ENCODE measurements at places on chromosomes 4 and X.

DNA sequence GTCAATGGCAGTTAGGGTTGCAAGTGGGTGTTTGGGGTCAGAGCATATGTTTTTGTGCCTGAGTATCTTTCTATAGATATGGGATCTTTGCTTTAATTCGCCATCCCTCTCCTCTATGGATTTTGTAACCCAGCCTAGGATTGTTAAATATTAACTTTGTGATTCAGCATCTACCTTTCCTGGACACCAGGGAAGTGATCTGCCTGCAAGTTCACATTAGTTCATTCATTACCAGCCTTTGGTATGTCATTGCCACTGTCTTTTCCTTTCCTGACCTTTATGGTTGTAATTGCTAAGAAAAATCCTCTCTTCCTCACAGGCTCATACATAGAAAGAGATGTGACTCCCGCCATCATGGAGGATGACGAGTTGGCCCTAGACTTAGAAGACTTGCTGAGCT, 73.8 kb downstream of the KIT start:
- no peak for DNase-seq

GRCh38 chrX:40265936-40266335, 168.2 kb upstream of the BCOR start:
- no peak for DNase-seq

- DNase-seq = no peak
These were observed 448.4 kb downstream of the RAPGEF2 start for GRCh38 chr4:159551281-159551680.

DNA sequence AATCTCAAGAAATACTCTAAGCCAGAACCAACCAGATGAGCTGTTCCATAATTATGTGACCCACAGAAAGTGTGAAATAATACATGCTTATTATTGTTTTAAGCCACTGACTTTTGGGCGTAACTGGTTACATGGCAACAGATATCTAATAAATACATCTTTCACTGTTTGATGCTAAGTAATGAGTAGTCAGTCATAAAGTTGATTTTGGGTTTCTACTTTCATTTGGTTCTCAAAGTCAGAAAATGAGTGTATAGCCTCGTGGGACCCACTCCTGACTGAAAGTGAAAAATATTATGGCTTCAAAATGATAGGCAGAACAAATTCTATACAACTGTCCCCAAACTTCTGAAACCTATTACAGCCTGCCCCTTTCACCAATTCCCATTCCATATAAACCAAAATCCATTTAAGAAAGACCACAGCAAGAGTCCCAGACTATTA, 88.0 kb upstream of the CBR4 start:
- DNase-seq = no peak

GRCh38 chrX:16695079-16695676, 17.3 kb downstream of the CTPS2 start:
- DNase-seq = peak; percentile 59

DNA sequence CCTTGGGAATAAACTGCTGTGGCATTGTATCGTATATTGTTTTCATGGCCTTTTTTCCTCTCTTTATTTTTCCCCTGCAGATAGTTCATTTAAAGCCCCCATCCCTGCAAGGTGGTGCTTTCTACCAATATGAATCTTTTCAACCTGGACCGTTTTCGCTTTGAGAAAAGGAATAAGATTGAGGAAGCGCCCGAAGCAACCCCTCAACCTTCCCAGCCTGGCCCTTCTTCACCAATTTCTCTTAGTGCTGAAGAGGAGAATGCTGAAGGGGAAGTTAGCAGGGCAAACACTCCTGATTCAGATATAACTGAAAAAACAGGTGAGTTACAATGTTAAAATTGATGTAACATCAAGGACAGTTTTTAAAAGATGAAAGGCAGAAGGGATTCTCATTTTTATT, 601 bp downstream of the SMARCAD1 start:
- DNase-seq = no peak

GRCh38 chr4:138918169-138918869, 97.3 kb upstream of the NOCT start:
- DNase-seq = no peak

GRCh38 chr4:163367651-163368050, 24.0 kb downstream of the NPY5R start:
- peak; percentile 12 for DNase-seq

GRCh38 chr4:153018684-153019083, 82.6 kb downstream of the FHDC1 start:
- no peak for DNase-seq

DNA sequence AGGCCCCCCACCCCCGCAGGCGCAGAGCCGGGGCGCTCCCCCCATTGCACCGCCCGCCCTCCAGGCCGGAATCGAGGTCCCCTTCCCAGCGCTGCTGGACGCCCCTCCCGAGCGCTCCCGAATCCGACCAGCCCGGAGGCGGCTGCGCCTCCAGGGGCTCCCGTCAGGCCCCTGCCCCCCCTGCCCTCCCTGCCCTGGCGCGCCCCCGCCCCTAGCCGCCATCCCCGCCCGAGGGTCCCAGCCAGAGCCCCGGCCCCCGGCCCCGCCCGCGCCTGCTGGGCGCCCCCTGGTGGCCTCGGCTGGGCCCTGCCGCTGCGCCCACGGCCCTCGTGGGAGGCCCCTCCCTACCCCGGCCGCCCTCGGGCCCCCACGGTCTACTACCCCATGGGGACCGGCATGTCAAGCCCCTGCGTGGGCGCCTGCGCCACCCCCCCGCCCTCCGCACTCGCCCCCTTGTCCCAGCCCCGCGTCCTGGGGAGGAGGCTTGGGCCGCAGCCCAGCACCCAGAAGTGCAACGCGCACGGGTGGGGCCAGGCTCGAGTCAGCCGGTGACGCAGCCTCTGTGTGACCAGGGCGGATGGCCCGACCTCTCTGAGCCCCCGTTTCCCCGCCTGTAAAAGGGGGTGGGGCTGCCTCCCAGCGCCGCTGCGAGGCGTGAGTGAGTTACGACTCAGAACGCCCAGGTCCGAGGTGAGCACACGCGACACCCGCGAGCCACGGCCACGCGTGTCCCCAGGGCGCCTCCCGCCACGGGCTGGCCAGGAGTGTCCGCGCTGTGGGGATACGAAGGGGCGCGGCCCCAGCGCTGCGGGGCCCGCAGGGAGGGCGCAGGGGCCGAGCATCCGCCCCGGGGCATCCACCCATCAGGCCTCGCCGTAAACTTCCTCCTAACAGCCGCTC, 104.9 kb downstream of the FAM53A start:
- peak; percentile 90 for DNase-seq

DNA sequence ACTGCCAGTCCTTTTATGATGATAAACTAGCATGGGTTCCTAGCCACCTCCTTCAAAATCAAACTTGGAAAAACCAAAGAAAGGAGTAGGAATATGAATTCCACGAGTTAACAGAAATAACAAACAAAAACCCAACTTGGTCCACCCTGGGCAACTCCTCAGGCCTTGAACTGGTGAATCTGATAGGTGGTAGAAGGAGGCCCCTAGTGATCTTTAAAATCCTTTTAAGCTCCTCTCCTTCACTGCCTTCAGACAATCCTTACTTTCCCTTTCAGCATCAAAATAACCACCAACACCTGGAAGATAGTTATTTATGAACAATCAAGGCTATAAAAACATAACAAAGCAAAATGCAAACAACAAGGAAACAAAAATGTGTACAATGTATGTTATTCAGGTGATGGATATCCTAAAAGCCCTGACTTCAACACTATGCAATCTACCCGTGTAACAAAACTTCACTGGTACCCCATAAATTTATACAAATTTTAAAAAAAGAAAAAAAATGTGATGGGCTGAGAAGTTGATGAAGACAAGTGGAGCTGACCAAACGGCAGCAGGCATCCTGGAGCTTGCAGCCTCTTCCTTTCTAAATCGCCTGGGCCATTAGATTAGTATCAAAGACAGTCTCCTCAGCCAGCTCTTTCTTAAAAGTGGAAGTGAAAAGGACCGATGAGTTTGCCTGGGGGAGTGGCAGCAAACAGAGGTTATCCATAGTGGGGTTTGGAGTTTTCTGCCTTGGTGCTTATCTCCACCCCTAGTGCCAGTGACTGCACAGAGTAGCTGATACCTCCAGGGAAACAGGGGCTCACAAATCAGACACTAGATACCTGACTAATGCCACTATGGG, 179.6 kb downstream of the TMA16 start:
- DNase-seq = no peak

DNA sequence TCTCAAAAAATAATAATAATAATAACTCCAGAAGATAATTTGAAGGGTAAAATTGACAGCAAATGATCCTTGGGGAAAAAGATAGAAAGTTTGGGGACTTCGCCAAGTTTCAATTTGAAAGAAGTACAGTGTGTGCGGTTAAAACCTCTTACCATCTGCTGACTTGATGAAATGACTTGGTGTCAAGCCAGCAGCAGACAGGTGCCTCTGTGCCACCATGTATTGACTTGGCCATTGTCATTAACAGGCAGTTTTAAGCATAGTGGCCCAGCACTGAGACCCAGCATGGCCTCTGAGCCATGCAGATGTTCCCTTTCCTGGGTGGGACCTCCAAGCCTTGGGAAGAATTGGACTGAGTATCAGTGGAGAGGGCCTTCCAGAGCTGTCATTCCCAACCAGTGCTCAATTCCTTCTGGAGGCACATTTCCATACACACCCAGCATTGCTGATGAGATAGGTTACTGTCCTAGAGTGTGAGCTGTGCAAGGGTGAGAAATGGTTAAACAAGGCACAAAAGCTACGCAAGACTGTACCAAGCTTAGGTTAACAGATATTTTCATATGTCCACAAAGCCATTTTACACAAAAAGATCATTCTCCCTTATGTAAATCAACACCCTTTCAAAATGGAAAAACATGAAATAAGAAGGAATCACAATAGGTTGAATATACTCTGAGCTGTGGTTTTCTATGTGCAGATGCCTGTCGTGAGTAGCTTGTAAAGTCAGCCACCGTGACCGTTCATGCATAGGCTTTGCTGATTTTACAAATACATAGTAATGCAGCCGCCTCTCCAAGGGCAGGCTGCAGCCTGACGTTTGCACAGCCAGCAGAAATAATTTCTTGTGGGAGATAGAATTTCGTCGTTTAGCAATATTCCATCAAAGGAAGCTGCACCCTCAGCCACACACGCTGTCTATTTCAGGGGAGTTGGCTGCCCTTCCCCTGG, 59.4 kb upstream of the FBXW7 start:
- DNase-seq = no peak

DNA sequence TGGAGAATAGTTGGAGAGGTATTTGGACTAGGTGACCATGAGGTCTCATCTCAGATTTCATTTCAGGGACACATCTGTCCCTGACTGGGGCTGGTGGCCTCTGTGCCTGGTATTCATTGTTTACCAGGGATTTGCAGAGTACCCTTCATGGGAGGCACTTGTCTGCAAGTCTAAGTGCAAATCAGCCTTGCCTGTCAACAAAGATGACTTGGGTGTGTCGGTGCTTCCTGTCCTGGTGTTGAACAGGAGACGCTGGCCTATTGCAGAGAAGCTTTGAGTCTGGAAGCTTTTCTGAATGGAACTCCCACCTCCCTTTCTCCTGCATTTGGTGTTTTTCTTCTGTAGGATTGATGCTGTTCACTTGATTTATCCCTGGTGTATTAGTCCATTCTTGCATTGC, 104.1 kb downstream of the TNIP2 start:
- no peak for DNase-seq

GRCh38 chr4:153747406-153747955, 12.3 kb downstream of the RNF175 start:
- DNase-seq = no peak

- DNase-seq = no peak
These were observed 50.3 kb downstream of the NELFA start for GRCh38 chr4:1958276-1959103.

- peak; percentile 48 for DNase-seq
These were observed 161.7 kb downstream of the BRWD3 start for GRCh38 chrX:80648023-80648422.

DNA sequence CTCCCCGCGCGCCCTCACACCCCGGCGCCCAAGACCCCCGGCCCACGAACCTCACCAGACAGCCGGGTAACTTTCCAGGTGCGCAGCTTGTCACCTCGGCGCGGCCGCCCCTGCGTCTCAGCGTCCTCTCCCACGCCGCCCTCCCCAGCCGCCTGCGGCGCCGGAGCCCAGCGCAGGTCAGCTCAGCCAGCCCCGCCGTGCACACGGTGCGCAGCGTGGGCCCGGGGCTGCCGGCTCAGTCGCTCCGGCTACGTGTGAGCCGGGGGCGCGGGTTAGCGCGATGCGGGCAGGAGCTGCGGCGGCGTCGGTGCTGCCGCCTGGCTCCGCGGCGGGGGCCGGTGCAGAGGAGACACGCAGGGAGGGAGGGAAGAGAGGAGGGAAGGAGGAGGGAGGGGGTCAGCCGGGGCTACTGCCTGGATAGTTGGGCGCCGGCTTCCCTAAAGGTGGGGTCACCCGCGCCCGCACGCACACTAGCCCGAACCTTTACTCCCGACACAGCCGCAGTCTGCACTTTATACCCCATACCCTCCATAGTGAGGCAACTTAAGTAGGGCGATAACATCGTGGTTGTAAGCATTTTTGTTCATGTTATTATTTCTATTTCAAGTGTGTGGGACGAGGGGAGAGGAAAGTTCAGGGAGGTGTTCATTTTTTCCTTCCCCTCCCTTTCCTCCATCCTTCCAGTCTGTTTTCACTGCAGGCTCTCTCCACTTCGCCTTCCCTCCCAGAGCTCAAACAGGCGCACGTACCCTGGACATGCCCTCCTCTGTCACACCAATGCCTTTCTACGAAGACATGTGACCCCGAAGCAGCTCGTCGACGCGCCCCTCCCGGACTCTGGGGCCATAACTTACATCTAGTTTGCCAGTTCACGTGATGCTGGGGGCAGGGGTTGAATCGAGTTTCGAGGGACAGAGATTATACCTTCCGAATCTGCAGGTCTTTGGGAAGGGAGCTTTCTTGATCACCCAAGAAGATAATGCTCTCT, at the start of gene PRKG2:
Gene PRKG2 (minus strand): TSS at position 342 of the 988 bp plus-strand sequence. CDS start 10,175 bp downstream, outside the sequence.
- DNase-seq = no peak

DNA sequence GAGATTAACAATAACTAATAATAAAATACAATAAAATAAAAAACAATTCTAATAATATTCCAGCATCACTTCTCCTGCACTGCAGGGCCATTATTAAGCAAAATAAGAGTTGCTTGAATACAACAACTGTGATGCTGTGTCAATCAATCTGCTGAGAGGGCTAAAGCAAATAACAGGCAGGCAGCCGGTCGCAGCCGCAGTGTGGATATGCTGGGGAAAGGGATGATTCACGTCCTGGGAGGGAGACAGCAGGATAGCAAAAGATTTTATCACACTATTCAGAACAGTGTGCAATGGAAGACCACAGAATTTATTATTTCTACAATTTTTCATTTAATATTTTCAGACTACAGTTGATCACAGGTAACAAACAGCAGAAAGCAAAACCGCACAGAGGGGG, 76.5 kb upstream of the SMARCAD1 start:
- DNase-seq = no peak

- no peak for DNase-seq
These were observed 51.2 kb upstream of the TMSB15B start for GRCh38 chrX:103911236-103911635.
